ENCODE measurements at places on chromosomes 6 and 20. TPM values are rescaled to one million over a fixed set of nuclear protein-coding genes. Genes with fewer than 3 reads are reported as not detected.

Gene FAXC
- polyA plus RNA-seq: 0.44 TPM

Gene RSPH3
- 2.3 TPM for polyA plus RNA-seq

Gene DEF6
- 2.7 TPM for polyA plus RNA-seq

Gene ZFP57
- 0.06 TPM for polyA plus RNA-seq

Gene SLC16A10
- 1.4 TPM for polyA plus RNA-seq

Gene FAM209B
- polyA plus RNA-seq: 1.1 TPM

Gene RCAN2
- polyA plus RNA-seq: 51.0 TPM

Gene RSPH9
- 0.45 TPM for polyA plus RNA-seq

Gene CDK19
- 4.1 TPM for polyA plus RNA-seq

Gene SLC22A16
- 0.09 TPM for polyA plus RNA-seq

Gene ARG1
- polyA plus RNA-seq: 0.51 TPM

Gene SLC22A1
- 0.10 TPM for polyA plus RNA-seq

Gene CGA
- polyA plus RNA-seq: 1.0 TPM

Gene HSPA12B
- polyA plus RNA-seq: 19.7 TPM

Gene OR2H2
- polyA plus RNA-seq: not detected

Gene PREX1
- polyA plus RNA-seq: 9.0 TPM

Gene DEFB118
- polyA plus RNA-seq: not detected

Gene SPO11
- polyA plus RNA-seq: not detected

Gene ERVFRD-1
- polyA plus RNA-seq: 0.07 TPM

Gene DEFB124
- 0.13 TPM for polyA plus RNA-seq

Gene NEDD9
- polyA plus RNA-seq: 19.3 TPM

Gene PDE7B
- 3.7 TPM for polyA plus RNA-seq

Data from heart right ventricle (tissue), 16 donors.